Sigmoid colon (tissue), 7 donors: ENCODE measurements at places on chromosomes 12 and 14. TPM values are rescaled to one million over a fixed set of nuclear protein-coding genes. Genes with fewer than 3 reads are reported as not detected.

Gene ESRRB
- 0.04 TPM for polyA plus RNA-seq

Gene GPX2
- polyA plus RNA-seq = 412 TPM

Gene CYP27B1
- not detected for polyA plus RNA-seq

Gene TAS2R13
- not detected for polyA plus RNA-seq

Gene SLC4A8
- under 0.01 TPM for polyA plus RNA-seq

Gene CCDC197
- polyA plus RNA-seq = not detected

Gene MYO1H
- polyA plus RNA-seq = not detected

Gene PLA2G1B
- polyA plus RNA-seq = 7.8 TPM

Gene AQP6
- not detected for polyA plus RNA-seq

Gene MIP
- polyA plus RNA-seq = not detected

Gene TAS2R9
- polyA plus RNA-seq = not detected

Gene KLRF1
- not detected for polyA plus RNA-seq

Gene KRT75
- polyA plus RNA-seq = not detected

Gene ANKRD9
- polyA plus RNA-seq = 16.4 TPM

Gene OASL
- 15.8 TPM for polyA plus RNA-seq

Gene SNW1
- polyA plus RNA-seq = 43.5 TPM

Gene PRR4
- 1.2 TPM for polyA plus RNA-seq

Gene ACRBP
- 3.1 TPM for polyA plus RNA-seq

Gene ALX1
- not detected for polyA plus RNA-seq

Gene RTRAF
- 108 TPM for polyA plus RNA-seq

Gene CLEC7A
- 1.8 TPM for polyA plus RNA-seq
